ENCODE measurements at places on chromosomes 12 and 14.

DNA sequence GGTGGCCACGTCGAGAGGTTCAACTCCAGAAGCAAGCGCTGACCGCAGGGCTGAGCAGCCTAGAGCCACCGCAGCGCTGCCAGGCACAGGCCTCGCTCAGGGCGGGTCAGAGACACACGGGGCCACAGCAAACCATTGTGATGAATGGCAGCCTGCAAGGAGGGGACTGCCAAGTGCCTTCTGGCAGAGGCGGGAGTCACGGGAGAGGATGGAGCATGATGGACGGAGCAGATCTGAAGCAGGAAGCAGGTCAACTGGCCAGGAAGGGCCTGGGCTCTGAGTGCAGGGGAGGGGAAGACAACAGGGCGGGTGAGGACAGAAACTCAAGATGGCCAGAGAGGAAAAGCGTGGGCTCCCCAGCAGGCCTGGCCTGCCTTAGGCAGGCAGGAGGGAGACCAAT lies 49.8 kb downstream of the CDC42BPB start:
- H3K36me3 ChIP-seq: no peaks in the 10 kb centered on the region
- H3K4me3 ChIP-seq: no peak overlapping the region
- no peak for DNase-seq
- H3K4me1 ChIP-seq: no peaks in the 10 kb centered on the region

DNA sequence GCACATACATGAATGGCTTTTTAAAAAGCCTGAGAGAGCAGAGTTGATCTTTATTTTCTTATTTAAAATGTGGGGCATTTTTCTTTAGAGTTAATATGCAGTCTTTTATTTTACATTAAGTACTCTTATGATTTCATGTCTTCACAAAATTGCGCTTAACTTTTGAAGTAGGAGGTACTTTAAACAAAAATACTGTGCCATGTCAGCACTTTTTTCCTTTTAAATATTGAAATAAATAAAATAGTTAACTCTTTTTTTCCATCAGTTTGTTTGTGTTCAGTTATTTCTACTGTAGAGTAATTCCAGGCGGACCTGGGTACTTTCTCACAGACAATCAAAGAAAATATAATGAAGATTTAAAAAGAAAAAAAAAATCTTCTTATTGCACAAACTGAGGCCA lies 231.7 kb downstream of the DPF3 start:
- H3K4me3 ChIP-seq: no peak overlapping the region
- peaks cover 7% of the 10 kb centered on the region for H3K4me1 ChIP-seq

- H3K4me3 ChIP-seq: no peak overlapping the region
- no peaks in the 10 kb centered on the region for H3K36me3 ChIP-seq
Measured at GRCh38 chr12:111163422-111163821, 205.5 kb downstream of the PHETA1 start.

DNA sequence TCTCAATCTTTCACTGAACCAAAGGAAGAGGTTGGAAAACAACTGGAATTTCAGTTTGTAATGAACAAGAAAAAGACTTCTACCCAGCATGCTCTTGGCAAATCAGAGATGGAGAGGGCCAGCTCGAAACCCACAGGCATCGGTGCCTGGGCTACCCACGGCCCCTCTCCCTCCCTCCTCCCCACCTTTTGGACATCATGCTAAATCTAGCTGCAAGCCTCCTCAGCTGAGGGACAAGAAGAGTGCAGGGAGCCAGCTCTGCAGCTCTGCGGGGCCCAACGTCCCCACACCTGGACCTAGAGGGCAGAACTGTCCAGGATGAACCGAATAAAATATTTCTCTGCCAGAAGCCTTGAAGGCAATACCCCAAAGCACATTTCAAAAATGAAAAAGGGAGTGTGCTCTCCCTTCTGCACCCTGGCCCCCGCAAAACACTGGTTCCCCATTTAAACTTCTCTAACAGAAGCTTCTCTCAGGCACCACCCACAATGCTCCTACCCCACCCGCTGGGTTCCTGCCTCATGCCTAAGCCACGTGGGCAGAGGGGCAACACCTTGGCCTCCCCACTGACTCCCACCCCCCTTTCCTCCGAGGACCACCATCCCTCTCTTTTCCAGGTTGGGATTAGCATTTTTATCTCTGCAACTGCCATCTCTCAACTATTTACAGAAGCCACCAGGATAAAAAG lies 8.2 kb downstream of the CAMKK2 start:
- H3K4me1 ChIP-seq: peaks cover 6% of the 10 kb centered on the region
- no peak overlapping the region for H3K4me3 ChIP-seq
- peak overlapping the region; percentile 54 for H3K27ac ChIP-seq
- H3K36me3 ChIP-seq: peaks cover 11% of the 10 kb centered on the region
- no peaks in the 10 kb centered on the region for H3K27me3 ChIP-seq
- DNase-seq: no peak

- DNase-seq: no peak
- no peak overlapping the region for H3K4me3 ChIP-seq
- H3K27ac ChIP-seq: no peak overlapping the region
- H3K4me1 ChIP-seq: peaks cover 11% of the 10 kb centered on the region
Measured at GRCh38 chr14:59199205-59199604, 10.7 kb downstream of the DAAM1 start.

GRCh38 chr14:87205811-87206210 lies 787.2 kb downstream of the GALC start:
- H3K4me3 ChIP-seq: no peak overlapping the region
- DNase-seq: no peak
- H3K27me3 ChIP-seq: no peaks in the 10 kb centered on the region
- H3K36me3 ChIP-seq: no peaks in the 10 kb centered on the region
- no peak overlapping the region for H3K27ac ChIP-seq

GRCh38 chr12:57610554-57611107 lies 604 bp upstream of the ARHGEF25 start:
- peak overlapping the region; percentile 75 for H3K27ac ChIP-seq
- H3K4me3 ChIP-seq: peak overlapping the region; percentile 74
- peaks cover 12% of the 10 kb centered on the region for H3K4me1 ChIP-seq

GRCh38 chr14:70947739-70948138 lies 40.5 kb downstream of the PCNX1 start:
- no peak overlapping the region for H3K27ac ChIP-seq
- H3K27me3 ChIP-seq: no peaks in the 10 kb centered on the region
- no peak for DNase-seq
- no peak overlapping the region for H3K4me3 ChIP-seq
- peaks cover 10% of the 10 kb centered on the region for H3K4me1 ChIP-seq

GRCh38 chr12:47808574-47809365 lies 10.9 kb downstream of the HDAC7 start:
- peak overlapping the region; percentile 95 for H3K27ac ChIP-seq
- peak; percentile 65 for DNase-seq
- H3K4me1 ChIP-seq: peaks cover 85% of the 10 kb centered on the region
- no peaks in the 10 kb centered on the region for H3K27me3 ChIP-seq
- H3K4me3 ChIP-seq: peak overlapping the region; percentile 79

DNA sequence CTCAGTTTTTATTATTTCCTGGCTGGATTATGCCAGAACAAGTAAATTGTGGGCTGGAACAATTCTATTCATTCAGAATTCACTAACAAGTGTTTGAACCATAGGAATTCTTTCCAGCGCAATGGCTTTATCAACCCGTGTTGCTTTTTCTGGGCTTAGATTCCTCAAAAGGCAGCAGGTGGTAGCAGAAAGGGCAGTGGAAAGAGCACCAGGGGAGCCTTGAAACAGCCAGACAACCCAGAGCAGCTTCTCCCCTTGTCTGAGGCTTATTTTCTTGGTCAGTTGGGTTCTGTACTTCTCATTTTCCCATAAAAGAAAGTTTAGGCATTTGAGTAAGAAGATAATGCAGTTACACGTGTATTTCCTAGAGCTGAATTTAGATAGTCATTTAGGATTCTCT lies 130.7 kb downstream of the OTOGL start:
- H3K4me1 ChIP-seq: peaks cover 3% of the 10 kb centered on the region
- no peaks in the 10 kb centered on the region for H3K36me3 ChIP-seq
- no peak overlapping the region for H3K27ac ChIP-seq
- no peak overlapping the region for H3K4me3 ChIP-seq
